ENCODE measurements at places on chromosomes 12 and 14. TPM values are rescaled to one million over a fixed set of nuclear protein-coding genes. Genes with fewer than 3 reads are reported as not detected.
A peak's percentile ranks its signal among the peaks of the same experiment; 100 is the strongest.

DNA sequence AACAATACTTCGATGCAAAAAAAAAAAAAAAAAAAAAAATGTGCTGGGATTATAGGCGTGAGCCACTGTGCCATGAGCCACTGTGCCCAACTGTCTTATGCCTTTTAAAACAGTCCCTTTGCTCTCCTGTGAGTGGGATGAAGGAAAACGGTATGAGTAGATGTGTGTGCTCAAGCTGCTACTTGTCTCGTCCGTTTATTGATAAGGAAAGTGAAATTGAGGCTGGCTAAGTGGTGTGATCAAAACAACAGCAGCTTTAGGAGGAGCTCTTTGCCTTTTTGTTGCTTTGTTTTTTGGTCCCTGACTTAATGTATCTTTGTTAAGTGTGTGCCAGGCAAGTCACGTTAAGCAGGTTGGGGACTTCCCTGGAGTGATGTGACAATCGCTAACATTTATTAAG is 275.9 kb downstream of the TMEM132C start:
- no peak for DNase-seq

GRCh38 chr12:111185206-111185888 is 183.5 kb downstream of the PHETA1 start:
- no peak for DNase-seq

DNA sequence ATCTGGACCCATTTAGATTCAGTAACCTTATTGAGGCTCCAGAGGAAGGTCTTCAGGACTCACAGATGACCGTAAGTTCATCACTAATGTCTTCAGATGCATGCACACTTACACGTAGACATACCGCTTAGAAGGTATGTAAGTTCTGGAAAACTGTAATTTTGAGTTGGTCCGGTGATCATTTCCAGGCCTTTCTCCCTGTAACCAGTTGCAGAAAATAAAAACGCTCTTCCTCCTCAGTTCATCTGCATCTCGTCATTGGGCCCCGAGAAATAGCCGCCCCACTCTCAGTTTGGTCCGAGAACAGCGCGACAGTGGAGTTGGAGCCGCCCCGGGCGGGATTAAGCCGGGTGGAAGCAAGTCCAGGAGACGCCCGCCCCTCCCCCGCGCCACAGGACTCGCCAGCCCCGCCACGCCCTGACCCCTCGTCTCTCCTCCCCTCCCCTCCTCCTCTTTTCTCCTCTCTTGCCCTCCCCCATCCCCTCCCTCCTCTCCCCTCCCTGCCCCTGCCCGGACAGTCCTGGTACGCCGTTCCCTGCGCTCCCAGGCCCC is 83.7 kb downstream of the TNFAIP2 start:
- DNase-seq = peak; percentile 88

DNA sequence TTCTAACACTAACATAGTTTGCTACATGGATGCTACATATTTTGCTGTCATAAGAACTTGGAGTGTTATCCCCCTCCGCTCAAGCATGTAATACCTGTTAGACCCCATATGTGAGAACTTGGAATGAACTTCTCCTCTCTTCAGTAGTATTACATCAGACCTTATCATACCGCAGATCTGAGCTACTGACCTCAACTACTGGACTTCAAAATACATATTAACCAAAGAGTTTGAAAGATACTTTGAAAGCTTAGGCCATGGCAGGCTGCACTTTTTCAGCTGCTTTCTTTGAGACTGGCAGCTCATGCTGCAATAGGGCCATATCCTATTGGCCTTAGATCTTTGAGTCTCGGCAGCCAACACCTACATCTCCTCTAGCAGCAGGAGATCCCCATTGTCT is 74.8 kb downstream of the EEA1 start:
- DNase-seq = no peak

GRCh38 chr12:94660436-94660835 is 10.1 kb upstream of the TMCC3 start:
- no peak for DNase-seq

The TWF1 gene
- total RNA-seq = 26.7 TPM

The PROX2 gene
- total RNA-seq = not detected

The ADCY4 gene
- 43.9 TPM for total RNA-seq

- DNase-seq = no peak
Measured at GRCh38 chr12:59699421-59700152, 103.8 kb downstream of the SLC16A7 start.

DNA sequence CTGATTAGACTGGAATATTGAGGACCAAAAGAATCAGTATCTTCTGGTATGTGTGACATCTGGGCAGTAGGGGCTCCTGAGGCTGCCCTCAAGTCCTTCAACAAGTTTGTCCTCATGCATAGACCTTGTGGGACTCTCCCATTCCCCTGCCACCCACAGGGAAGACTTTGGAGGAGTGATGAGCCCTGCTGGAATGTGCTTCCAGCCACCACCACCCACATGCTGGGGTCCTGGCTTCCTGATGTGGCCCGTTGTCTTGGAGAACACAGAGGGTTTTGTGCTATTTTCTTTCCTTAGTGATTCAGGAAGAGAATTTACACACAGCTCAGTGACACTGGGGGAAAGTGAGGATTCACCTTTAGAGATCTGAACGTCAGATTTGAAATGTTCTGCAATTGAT is 29.2 kb upstream of the SEL1L start:
- no peak for DNase-seq

- DNase-seq = no peak
Measured at GRCh38 chr12:92987362-92987761, 58.3 kb upstream of the EEA1 start.

The KRT82 gene
- not detected for total RNA-seq

GRCh38 chr12:130796985-130797686 is 41.9 kb downstream of the STX2 start:
- DNase-seq = no peak

The PHC1 gene
- total RNA-seq = 20.3 TPM

The SMCO2 gene
- total RNA-seq = not detected

The FAM90A1 gene
- 0.62 TPM for total RNA-seq

The P2RX7 gene
- total RNA-seq = 1.3 TPM

DNA sequence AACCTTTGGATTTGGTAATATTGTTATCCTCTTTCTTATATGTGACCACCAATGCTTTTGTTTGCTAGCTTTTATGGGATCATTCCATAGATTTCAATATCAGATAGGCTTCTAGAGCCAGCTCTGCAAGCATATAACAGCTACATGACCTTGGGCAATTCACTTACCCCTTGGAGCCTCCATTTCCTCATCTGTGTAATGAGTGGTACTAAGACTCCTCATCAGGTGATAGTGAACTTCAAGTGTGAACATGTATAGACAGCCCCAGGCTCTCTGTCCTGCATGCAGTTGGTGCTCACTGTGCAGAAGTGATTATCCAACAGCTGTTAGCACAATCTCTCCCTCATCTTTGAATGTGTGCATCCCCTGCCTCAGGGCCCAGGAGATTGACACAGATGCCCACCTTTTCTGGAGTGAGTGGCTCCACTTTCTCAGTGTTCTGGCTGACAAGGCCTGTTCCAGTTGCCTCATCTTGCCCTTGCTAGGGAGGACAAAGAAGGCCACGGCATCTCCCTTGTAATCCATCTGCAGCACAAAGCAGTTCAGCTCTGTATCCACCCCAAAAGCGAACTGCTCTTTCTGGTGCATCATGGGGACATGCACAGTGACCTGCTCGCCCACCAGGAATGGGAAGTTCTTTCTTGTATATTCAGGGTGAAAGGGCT is 9.2 kb downstream of the SERPINA9 start:
- no peak for DNase-seq

- no peak for DNase-seq
Measured at GRCh38 chr14:76346391-76347160, 29.4 kb upstream of the ESRRB start.

GRCh38 chr12:69821032-69821455 is 4.0 kb upstream of the MYRFL start:
- DNase-seq = no peak

The PTPN6 gene
- total RNA-seq = 13.0 TPM

DNA sequence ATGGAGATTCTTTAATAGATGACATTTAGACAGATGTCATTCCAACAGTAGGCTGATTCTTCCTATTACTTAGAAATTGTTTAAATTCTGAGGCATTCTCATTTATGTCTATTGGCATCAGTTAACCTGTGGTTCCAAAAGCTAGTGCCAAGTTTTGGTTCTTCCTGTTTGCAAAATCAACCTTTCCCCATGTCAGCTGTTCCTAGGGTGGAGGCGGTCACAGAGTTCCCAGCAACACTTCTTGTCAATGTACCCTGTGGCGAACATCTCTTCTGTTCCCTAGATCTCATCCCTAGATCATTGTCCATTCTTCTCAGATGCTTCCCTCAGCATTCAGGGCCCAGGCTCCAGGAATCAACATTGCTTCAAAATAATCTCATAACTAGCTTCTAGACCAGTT is 140.9 kb downstream of the PHLDA1 start:
- no peak for DNase-seq

DNA sequence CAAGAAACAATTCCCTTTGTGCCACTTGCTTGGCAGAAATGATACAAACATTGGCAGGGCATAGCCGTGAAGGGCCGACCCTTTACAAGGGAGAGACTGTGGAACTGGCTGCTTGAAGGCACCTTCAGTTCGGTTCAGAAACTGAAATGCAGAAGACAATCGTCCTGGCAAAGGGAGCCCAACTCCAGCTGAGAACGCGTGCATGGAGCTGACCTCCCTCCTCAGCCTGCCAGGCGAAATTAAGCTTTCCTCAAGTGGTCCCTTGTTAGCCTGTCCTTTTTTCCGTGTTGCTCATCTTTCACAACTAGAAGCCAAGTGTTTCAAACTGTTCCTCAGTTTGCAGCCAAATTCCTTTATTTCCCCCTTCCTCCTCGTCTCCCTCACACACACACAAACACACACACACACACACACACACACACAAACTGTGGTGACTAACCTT is 8.1 kb downstream of the LGR5 start:
- no peak for DNase-seq

The CCDC177 gene
- total RNA-seq = not detected

- no peak for DNase-seq
Measured at GRCh38 chr14:51269634-51270033, 29.6 kb downstream of the TMX1 start.

DNA sequence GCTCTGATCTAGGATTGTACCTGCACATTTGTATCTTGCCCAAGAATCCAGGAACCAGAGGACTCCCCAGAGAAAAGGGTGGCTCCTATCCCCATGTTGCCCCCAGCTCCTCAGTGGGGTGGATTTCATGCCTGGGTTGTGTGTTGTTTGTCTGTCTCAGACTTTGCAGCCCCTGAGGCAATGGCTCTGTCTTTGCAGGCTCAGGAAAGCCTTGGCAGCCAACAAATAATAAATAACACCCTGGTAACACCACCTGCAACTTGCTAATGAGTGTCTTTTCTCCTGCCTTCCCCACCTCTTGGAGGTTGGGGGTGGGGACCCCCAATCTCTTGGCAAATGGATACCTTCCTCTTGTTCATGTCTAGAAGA is 65.2 kb upstream of the CISTR start:
- no peak for DNase-seq

GRCh38 chr14:103108749-103109207 is 14.3 kb downstream of the EXOC3L4 start:
- DNase-seq = no peak

The CLEC14A gene
- 47.4 TPM for total RNA-seq

DNA sequence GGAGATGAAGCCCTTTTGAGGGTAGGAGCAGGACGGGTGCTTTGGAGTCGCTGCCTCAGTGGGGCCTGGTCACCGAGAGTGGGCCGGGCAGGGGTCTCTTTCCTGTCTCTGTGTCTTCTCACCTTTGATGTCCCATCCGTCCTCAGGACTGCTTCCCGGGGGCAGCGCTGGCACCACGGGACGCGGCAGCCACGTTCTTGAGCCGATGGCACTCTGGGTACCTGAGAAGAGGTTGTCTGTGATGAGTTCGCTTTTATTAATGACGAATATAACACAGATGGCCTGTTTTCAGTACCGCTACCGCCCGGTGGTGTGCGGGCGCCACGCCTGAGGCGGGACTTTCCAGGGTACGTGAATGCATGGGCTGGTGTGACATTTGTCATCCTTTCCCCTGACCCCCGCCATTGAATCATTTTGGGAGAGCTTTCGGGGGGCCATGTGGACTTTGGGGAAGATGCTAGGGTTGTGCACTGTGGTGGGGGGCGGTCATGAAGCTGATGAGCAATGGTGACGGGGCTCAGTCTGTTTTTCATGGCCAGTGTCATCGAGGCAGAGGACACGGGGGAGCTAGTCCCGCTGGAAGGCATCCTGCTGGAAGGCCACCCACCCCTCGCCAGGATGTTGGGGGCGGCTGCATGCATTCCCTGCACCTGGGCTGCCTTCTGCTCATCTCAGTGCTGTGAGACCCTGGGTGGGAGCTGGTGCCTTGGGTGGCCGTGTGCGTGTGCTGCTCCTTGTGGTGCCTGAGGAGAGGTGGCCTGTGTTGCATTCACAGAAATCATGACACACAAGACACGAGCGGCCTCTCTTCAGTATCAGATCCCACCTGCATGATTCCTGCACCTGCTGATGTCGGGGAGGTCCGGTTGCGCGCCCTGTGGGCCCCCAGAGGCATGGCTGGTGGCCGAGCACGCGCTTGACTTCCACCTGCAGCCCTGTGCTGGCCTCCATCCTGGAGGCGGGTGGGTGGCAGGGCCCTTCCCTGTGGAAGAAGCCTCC is 162.5 kb upstream of the RTL1 start:
- DNase-seq = peak; percentile 11

GRCh38 chr14:97177016-97177415 is 379.8 kb downstream of the VRK1 start:
- DNase-seq = no peak

DNA sequence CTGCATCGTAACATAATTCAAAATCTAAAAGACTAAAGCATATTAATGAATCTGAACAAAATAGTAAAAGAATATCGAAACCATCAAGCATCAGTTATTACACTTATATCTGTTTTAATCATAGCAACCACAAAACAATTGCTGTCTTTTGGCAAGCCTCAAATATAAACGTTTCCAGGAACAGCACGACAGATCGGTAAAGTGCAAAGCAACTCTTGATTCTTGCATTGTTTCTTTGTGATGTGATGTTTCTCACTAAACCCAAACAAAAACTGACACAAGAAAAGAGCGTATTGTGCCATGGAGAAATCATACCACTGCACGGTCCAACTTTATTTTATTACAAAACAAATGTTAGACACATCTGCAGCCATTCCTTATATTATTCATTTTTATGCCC is 9.2 kb upstream of the MYF6 start:
- DNase-seq = no peak

- DNase-seq = no peak
Measured at GRCh38 chr12:124024263-124024678, 51.3 kb downstream of the ZNF664 start.

GRCh38 chr12:100197486-100197885 is 3.1 kb upstream of the ACTR6 start:
- DNase-seq = no peak

- DNase-seq = no peak
Measured at GRCh38 chr12:79409562-79409961, 281.2 kb downstream of the PAWR start.

- DNase-seq = no peak
Measured at GRCh38 chr14:99684410-99684934, 374 bp downstream of the CYP46A1 start.

DNA sequence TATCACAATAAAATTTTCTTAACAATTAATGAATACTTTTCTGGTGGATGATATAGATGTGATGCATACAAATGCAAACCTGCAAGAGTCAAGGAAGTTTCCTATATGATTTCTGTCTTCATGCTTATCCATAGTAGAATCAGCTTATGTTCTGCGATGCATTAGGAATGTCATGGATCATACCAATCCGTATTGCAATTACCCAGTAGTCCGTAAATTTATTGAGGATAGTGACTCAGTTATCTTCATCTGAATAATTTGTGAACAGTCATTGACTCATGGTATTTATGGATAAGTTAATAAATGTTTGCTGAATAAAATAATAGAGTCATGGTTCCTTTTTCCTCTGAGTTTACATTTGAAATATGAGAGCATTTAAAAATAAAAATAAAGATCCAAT is 483.4 kb downstream of the LRFN5 start:
- DNase-seq = no peak

The OAS2 gene
- 18.4 TPM for total RNA-seq

- DNase-seq = no peak
Measured at GRCh38 chr12:76711241-76711640, 52.7 kb upstream of the ZDHHC17 start.
